Stimulated activated CD8-positive, alpha-beta memory T cell treated with anti-CD3 and anti-CD28 coated beads, Interleukin-4, amount 100 ng/mL, for 48 hours (primary cell): ENCODE measurements at places on chromosomes 3 and 15.

DNA sequence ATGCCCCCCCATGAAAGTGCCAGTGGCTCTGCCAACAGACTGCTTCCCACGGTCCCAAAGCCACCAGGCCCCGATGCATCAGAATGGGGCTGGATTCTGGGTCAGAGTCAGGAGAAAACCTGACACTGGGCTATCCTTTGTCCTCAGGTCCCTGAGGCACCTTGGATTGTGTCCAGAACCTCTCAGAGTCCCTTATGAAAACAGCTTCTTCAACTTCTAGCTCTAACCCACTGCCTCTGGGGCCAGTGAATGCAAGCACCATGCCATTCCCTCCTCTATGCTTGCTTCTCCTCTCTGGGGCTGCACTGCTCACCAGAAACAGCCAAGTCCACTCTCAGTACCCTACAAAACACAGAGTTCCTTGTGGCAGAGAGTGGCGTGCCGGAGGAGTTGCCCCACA is 9.9 kb downstream of the CRABP1 start:
- no peak for DNase-seq

- DNase-seq: no peak
These were observed 15.6 kb upstream of the CAPN3 start for GRCh38 chr15:42343596-42344232.

- no peak for DNase-seq
These were observed 81.7 kb downstream of the BTD start for GRCh38 chr3:15683253-15683652.

DNA sequence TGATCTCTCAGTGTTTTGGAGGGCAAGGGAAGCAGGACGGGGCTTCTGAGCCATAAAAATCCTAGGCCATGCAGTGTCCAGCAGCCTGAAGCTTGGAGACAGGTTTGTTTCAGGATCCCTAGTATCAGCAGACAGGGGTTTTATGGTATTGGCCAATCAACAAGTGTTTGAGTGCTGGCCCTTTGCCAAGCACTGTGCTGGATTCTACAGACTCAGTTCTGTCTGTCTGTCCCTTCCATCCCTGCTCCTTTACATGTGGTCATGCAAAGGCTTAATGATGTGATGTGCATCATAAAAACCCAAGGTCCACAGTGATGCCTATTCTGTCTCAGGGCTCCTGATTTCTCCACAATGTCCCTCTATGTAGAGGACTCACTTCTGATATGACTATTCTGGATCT is 184.1 kb downstream of the LRTM1 start:
- DNase-seq: no peak

GRCh38 chr3:100562224-100562857 is 47.1 kb upstream of the ADGRG7 start:
- no peak for DNase-seq

DNA sequence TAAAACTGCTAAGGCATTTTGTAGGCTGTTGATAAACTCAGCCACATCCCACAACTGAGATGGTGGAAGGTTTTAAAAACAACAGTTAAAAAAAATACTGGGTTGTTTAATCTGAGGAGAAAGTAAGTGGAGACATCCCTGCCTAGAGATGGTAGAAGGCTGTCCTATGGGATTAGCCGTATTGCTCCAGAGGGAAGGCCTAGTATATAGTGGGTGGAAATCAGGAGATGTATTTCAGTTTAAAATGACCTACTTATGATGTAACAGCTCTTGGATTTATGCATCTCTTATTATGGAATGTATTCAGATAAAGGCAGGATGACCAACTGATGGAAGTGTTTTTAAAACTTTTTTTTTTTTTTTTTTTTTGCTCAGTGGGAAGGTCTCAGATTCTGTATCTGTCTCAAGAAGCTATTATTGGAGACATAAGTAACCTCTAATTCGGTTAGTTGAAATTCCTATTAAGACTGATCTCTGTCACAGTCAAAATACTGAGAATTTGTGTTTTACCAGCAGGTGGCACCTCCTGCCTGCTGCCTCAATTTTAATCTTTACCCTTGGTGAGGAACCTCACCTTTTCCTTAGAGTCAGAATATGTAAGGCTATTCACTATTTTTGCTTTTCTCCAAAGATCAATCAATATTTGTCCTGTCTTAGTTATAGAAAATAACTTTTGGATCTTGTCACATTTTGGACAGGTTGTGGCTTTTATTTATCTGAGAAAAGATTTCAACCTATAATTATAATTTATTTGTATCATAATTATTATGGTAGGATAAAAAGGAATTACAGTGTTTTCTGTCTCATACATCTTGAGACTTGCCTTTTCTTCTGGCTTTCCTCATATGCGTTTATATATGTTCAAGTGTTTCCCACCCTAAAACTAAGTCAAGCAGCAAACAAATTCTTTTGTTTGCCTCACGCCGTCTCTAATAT is 63.0 kb downstream of the VPS8 start:
- DNase-seq: peak; percentile 24

- DNase-seq: no peak
These were observed 90.1 kb upstream of the PRR23C start for GRCh38 chr3:139134678-139135372.

- no peak for DNase-seq
These were observed 1.5 kb upstream of the CACNA2D3 start for GRCh38 chr3:54120657-54121413.

- no peak for DNase-seq
These were observed 27.5 kb downstream of the IGF2BP2 start for GRCh38 chr3:185797108-185797881.

GRCh38 chr3:172546105-172546504 is 22.9 kb upstream of the TNFSF10 start:
- DNase-seq: no peak

- DNase-seq: no peak
These were observed 10.9 kb upstream of the CHAC1 start for GRCh38 chr15:40942337-40942854.

GRCh38 chr3:39272191-39272590 is 7.6 kb downstream of the CX3CR1 start:
- DNase-seq: peak; percentile 17

- no peak for DNase-seq
These were observed 373.3 kb downstream of the GAP43 start for GRCh38 chr3:115996420-115997108.

GRCh38 chr3:105493305-105493892 is 126.7 kb downstream of the ALCAM start:
- no peak for DNase-seq

- no peak for DNase-seq
These were observed 22.4 kb downstream of the PAQR5 start for GRCh38 chr15:69320977-69321554.

DNA sequence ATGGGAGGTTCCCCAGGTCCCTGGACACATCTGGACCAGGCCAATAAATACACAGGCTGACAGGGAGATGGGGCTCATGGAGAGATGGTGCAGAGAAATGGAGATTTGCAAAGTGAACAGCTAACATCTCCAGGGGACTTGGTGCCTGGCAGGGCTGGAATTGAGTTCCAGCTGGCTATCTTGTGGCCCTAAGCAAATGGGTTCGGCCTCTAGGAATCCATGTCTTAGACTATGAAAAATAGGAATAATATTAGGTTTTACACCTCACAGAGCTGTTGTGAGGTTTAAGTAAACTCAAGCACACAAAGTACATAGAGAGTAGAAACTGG is 82.9 kb upstream of the SPATA12 start:
- DNase-seq: no peak

DNA sequence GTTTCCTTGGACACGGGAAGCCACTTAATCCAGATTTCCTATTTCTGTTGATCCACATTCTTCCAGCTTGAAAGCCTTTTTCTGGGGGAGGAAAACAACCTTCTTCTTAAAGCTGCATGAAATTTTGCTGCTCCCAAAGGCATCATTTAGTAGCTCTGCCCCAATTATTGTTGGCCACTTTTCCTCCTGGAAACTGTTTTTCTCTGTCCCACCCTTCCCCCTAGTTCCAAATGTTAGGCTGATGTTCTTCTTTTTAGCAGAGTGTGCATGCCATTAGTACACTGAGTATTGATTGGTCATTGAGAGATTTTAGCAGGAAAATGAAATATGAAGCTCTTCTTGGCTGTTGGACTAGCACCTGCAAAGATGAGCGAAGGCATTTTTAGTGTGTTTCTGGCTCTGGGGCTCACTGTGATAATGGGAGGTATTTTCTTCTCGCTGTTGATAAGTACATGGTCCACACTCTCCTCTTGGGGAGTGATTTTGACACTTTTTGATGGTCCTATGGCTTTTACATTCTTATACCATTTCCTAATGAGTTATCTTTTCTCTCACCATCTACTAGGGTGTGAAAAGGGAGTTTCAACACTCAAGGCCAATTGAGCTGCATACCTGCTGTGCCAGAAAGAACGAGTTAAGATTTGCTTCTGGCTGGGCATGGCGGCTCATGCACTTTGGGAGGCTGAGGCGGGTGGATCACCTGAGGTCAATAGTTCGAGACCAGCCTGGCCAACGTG is 200.5 kb downstream of the PTPRG start:
- no peak for DNase-seq

DNA sequence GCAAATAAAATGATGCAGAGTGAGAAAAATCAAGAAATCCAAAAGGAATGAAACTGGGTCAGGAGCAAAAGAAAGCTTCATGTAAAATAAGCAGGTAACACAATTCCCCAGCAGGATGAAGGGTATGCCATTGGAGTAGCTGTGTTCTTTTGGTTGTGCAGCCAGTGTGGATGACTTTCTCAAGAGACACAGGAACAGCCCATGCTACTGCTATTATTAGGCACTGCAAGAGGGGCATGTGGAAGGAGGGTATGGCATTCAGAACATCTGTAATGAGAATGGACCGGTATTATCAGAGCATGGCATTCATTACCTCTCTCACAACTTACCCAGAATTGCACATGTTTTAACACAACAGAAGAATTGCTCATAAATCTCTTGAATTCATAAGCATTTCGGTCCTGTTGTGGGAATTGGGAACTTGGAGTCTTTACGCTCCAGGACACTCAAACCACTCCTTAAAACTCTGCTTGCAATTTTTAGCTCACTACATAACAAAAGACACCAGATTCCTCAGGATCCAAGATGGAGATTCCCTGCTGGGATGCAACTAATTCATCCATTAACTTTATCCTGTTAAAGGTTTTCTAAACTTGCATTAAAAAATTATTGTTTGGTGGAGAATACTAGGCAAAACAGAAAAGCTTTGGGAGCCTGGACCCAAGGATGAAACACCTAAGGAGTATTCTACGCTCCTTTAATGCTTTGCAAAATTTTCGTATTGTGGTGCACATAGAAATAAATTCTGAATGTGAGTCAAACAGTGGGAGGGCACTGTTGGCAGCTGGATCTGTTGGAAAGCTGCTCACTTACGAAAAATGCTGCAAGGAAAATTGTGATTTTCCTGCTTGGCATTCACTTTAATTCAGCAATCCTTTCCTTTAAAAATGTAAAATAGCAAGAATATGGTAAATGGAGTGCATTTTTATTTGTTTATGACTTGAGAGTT is 34.6 kb upstream of the CDIN1 start:
- no peak for DNase-seq

DNA sequence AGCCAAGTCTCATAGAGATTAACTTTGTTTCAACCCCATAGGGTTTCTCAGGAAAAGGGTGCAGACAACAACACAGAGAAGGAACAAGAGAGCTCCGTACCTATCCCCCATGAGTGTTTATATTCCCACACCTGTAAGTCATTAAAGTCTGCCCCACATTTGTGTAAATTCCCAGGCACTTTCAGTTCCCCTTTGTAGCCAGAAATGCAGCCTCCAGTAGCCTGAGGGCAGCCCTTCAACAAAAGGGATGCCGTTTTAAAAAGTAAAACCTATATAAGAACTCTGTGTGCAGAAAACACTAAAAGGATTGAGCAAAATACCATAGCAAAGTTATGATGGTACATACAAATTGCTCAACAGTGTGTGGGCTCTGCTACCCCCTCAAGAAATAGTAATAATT is 59.7 kb upstream of the TMEM108 start:
- DNase-seq: no peak

DNA sequence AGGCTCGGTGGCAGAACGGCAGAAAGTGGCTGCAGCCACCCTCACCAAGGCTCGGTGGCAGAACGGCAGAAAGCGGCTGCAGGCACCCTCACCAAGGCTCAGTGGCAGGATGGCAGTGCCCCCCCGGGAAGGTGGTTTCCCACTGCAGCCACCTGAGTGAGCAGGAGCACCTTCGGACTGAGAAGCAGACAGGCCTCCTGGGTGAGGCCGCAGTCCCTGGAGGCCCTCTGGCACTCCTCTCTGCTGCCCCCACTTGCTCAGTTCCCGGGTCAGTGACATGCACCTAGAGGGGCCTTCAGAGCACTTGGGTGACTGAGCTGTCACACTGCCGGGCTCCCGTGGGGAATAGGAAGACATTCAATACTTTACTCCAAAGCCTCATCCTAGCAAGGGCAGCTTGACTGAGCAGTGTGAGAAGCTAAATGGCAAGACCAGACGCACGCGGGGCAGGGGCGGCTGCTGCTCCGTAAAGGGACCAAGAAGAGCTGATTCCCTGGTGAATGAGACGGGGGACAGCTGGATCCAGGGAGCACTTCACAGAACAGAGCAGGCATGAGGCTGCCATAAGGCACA is 62.7 kb downstream of the PCSK6 start:
- DNase-seq: no peak

GRCh38 chr15:66763186-66764071 is 61.4 kb downstream of the SMAD6 start:
- no peak for DNase-seq

DNA sequence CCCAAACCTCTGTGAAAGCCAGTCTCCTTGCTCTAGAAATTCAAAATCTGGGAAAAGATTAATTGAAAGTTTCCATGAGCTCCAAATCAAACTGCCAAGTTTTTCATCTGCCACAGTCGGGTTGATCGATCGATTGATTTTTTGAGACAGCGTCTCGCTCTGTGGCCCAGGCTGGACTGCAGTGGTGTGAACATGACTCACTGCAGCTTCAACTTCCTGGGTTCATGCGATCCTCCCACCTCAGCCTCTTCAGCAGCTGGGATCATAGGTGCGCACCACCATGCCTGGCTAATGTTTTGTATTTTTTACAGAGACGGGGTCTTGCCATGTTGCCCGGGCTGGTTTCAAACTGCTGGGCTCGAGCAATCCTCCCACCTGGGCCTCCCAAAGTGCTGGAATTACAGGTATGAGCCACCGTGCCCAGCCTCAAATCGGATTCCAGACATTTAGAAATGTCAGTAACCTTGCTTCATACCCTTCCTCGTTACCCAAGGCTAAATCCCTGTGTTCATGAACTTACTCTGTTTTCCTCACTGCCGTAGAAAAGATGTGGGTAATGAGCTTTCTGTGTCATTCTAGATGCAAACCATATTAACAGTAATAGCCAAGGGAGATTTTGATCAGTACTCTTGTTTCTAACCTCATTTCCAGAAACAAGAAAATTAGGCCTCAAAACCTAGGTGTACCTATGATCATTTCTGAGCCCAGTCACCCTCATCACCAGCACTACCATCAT is 105.9 kb upstream of the AKAP13 start:
- no peak for DNase-seq
